ENCODE measurements at places on chromosomes 2 and 18.

GRCh38 chr2:233100192-233100998, 40.3 kb downstream of the INPP5D start:
- DNase-seq, result no peak

GRCh38 chr2:28721601-28722191, 29.9 kb upstream of the PPP1CB start:
- no peak for DNase-seq

DNA sequence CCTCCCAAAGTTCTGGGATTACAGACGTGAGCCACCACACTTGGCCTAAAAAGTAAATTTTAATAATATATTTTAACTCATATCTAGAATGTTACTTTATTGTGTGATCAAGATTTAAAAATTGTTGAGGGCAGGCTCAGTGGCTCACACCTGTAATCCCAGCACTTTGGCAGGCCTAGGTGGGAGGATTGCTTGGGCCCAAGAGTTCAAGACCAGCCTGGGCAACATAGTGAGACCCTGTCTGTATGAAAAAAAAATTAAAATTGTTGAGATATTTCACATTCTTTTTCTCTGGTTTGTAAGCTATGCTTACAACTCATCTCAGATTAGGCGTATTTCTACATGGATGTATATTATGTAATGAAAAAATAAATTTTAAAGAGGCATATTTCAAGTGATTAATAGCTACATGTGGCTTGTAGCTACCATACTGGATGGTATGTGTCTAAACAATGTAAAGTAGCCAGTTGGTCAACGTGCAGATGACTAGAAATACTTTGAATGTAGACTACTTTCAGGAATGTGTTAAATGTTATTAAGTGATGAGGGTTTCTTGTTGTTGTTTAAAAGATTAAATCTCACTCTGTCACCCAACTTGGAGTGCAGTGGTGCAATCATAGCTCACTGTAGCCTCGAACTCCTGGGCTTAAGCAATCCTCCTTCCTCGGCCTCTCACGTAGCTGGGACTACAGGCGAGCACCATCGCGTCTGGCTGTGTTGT, 5.9 kb downstream of the RAB10 start:
- no peak for DNase-seq

DNA sequence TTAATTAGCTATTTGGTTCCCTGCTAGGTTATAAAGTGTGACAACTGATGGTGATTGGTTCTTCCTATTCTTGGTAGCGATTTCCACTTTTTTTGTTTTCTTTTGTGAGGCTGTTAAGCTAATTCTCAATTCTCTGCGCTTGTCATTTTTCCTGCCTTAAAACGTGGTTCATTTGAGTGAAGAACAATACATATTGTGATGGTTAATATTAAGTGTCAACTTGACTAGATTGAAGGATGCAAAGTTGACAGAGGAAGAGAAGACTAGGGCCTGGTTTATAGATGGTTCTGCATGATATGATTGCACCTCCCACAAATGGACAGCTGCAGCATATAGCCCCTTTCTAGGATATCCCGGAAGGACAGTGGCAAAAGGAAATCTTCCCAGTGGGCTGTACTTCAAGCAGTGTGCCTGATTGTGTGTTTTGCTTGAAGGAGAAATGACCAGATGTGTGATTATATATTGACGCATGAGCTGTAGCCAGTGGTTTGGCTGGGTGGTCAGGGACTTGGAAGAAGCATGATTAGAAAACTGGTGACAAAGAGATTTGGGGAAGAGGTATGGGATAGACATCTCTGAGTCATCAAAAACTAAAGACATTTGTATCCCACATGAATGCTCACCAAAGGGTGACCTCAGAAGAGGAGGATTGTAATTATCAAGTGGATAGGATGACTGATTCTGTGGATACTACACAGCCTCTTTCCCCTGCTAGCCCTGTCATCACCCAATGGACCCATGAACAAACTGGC, 39.4 kb upstream of the ZNF804A start:
- DNase-seq, result no peak
